ENCODE measurements at places on chromosomes 13 and 19.

GRCh38 chr13:30256713-30257467 is 50.5 kb downstream of the KATNAL1 start:
- no peak for DNase-seq

GRCh38 chr19:42134535-42135070 is 2.4 kb upstream of the POU2F2 start:
- no peak for DNase-seq

- DNase-seq: no peak
These were observed 7.1 kb downstream of the SMG9 start for GRCh38 chr19:43747557-43748204.

- DNase-seq: no peak
These were observed 2.8 kb downstream of the ARID3A start for GRCh38 chr19:928471-929202.

DNA sequence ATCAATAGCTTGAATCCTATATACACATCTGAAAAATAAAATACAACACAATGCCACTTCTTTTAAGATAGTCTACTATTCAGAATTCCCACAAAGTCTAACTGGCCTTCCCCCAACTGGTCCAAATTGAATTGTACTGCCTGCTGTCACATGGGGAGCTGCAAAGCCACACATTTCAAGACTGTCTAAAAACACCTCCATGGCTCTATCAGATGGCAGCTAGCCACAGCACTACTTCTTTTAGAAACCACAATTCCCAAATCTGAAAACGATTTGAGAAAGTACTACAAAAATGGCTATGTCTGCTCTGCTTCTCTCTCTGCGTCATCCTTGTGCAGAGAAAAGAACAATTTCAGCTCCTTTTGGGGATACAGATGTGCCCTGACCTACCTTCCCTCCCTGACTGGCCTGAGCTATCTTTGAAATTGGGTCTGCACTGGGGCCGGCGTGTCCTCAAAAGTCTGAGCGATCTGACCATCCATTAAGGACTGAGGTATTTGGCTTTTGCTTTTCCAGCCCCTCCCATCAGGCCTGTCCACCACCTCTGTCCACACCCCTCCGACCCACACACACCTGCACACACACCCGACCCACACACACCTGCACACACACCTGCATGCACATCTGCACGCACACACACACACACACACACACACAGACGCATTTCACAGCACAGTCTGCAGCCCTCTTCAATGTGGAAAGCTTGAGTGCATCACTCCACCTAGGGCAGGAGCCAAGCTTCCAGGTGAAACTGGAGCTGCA is 68.6 kb upstream of the IPO5 start:
- DNase-seq: no peak

DNA sequence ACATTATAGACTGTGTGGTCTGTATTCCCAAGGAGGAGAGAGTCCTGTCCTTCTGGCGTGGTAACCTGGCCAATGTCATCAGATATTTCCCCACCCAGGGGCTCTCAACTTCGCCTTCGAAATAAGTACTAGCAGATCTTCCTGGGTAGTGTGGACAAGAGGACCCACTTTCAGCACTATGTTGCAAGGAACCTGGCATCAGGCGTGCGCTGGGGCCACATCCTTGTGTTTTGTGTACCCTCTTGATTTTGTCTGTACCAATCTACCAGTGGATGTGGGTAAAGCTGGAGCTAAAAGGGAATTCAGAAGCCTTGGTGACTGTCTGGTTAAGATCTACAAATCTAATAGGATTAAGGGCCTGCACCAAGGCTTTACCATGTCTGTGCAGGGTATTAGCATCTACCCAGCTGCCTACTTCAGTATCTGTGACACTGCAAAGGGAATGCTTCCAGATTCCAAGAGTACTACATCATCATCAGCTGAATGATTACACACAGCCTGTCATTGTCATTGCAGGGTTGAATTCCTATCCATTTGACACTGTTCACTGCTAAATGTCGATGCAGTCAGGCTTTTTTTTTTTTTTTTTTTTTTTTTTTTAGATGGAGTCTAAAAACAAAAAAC is 148.0 kb downstream of the PRR20E start:
- DNase-seq: no peak
